Transverse colon (tissue), 4 donors: ENCODE measurements at places on chromosomes 11 and 22. TPM values are rescaled to one million over a fixed set of nuclear protein-coding genes. Genes with fewer than 3 reads are reported as not detected.
A peak's percentile ranks its signal among the peaks of the same experiment; 100 is the strongest.

- DNase-seq, result no peak
Observed at GRCh38 chr22:38487946-38488345, 18.2 kb downstream of the DDX17 start.

DNA sequence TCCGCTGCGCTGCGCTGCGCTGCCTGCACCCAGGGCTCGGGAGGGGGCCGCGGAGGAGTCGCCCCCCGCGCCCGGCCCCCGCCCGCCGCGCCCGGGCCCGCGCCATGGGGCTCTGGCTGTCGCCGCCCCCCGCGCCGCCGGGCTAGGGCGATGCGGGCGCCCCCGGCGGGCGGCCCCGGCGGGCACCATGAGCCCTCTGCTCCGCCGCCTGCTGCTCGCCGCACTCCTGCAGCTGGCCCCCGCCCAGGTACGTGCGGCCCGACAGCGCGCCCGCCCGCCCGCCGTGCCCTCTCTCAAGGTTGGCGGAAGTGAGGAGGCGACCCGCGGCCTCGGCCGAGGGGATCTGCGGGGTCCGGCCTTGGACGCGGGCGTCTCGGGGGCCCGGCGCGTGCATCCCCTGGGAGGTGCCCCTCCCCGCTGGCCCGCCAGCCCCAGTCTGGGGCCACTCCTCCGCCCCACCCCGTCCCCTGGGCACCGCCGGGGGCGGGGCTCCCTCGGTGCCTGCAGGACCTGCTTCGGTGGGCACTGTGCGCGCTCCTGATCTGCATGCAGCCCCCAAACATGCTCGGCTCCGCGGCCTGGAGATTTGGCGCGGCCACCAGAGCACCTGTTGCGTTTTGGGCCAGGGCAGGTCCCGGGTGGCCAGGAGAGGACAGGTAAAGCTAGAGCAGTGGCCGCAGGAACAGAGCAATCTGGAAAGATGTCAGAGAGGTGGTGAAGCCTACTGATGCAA is 429 bp downstream of the VEGFB start:
- peak; percentile 77 for DNase-seq

- DNase-seq, result no peak
Observed at GRCh38 chr22:26328221-26328620, 100.8 kb upstream of the ASPHD2 start.

DNA sequence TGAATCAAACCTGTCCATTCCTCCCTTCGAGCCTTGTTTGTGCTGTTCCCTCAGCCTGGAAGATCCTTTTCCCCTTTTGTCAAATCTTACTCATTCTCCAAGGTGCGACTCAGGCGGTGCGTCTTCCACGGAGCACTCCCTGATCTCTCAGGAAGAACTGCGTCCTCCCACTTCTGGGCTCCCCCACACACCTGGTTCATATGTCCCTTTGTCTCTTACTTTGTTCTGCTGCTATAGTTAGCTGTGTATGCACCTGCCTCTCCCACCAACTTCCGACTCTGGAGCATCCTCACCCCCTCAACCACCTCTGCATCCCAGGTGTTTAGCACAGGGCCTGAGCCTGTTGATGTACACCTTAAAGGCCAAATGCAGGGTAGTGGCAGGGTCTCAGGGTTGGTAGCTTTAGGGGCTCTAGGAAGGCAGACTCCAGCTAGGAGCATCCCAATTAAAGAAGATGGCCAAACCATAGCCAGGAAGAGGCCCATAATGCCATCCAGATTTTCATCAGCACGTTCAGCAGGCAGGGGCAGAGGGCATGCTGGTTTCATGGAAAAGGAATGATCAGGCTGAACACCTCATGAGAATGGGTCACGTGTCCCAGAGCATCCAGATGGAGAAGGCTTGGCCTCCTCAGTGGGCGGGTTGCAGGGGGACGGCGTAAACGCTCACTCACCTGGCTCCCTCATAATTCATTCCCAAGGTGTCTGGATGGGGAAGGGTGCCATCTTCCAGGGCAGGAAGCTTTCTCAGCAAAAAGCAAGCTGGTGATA is 20.1 kb downstream of the PTPN5 start:
- no peak for DNase-seq

GRCh38 chr11:65032216-65032615 is 5.0 kb downstream of the SNX15 start:
- DNase-seq, result no peak

- peak; percentile 38 for DNase-seq
Observed at GRCh38 chr22:31947296-31947695, 3.0 kb downstream of the YWHAH start.

GRCh38 chr11:12172493-12173013 is 62.2 kb downstream of the MICAL2 start:
- DNase-seq, result peak; percentile 36

Gene SLCO2B1
- total RNA-seq, result 72.9 TPM

Gene USH1C
- total RNA-seq, result 1,022 TPM
